Kidney glomerular epithelial cell (primary cell): ENCODE measurements at places on chromosomes 1 and 21.

DNA sequence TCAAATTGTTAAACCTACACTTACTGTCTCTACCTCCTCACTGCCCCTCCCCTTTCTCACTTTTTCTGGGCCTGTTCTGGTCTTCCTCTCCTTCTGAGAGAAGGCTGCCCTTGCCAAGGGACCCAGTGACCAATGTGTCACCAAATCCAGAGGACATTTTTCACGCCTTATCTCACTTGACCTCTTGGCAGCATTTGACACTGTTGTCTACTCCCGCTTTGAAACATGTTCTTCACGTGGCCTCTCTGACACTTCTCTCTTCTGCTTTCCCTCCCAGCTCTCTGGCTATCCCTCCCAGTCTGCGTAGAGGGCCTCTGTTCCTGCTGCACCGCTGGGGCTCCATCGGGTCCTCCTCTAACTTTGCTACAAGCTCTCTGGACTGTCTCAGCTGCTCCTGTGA, 25.3 kb downstream of the KCNQ4 start:
- no peak for DNase-seq

DNA sequence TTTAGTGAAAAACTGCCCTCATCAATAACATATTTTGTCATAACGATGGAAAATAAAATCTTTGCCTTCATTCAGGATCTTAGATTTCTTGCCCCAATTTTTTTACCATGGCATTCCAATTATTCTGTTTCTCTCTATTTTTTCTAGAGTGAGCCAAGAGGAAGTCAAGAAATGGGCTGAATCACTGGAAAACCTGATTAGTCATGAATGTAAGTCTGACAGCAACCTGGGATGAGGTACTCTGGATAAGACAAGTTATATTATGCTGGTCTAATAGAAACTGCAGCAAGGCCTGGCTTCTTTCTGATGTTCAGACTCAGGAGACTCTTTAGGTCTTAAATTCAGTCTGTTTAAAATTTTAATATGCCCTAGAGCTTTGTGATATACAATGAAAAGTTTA, 3.5 kb downstream of the RGS4 start:
- peak; percentile 69 for DNase-seq

GRCh38 chr1:231866392-231867331, 240.1 kb downstream of the DISC1 start:
- peak; percentile 61 for DNase-seq

GRCh38 chr1:55282058-55282457, 66.9 kb upstream of the USP24 start:
- DNase-seq = no peak

DNA sequence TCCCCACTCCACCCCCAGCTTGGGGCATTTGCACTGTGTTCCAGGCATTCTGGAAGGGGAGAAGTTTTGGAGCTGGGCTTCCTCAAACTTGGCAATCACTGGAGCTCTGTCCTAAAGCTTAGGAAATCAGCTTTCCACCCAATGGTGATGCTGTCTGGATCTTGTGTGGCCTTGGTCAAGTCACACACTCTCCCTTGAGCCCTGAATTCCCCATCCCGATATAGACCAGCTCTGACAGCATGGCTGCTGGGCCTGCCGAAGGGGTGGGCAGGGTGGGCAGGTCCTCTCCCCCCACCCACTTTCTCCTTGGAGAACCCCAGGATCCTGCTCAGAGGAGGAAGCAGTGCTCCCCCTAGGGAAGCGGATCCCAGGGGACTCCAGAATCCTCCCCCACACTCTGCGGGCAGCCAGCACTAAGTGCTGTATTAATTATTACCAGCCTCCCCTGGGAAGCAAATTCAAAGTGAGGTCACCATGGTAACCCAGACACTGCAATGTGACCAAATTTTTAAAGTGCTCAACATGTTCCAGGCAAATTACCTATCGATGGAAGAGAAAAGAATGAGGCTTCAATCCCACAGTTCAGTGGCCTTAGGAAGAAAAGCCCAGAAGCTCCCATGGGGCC, 21.3 kb upstream of the LDLRAP1 start:
- peak; percentile 62 for DNase-seq

GRCh38 chr1:36369061-36369861, 16.5 kb downstream of the STK40 start:
- peak; percentile 71 for DNase-seq

- DNase-seq = peak; percentile 69
Observed at GRCh38 chr1:203282720-203283542, 22.4 kb upstream of the BTG2 start.

GRCh38 chr1:198556971-198557370, 16.5 kb upstream of the ATP6V1G3 start:
- no peak for DNase-seq

GRCh38 chr21:46098303-46099141, 610 bp downstream of the COL6A2 start:
- no peak for DNase-seq

- peak; percentile 82 for DNase-seq
Observed at GRCh38 chr1:176696109-176696508, 233.1 kb downstream of the PAPPA2 start.
